CD4-positive, alpha-beta T cell treated with Interleukin-4 for 1 hour (primary cell): ENCODE measurements at places on chromosomes 16 and 17.

DNA sequence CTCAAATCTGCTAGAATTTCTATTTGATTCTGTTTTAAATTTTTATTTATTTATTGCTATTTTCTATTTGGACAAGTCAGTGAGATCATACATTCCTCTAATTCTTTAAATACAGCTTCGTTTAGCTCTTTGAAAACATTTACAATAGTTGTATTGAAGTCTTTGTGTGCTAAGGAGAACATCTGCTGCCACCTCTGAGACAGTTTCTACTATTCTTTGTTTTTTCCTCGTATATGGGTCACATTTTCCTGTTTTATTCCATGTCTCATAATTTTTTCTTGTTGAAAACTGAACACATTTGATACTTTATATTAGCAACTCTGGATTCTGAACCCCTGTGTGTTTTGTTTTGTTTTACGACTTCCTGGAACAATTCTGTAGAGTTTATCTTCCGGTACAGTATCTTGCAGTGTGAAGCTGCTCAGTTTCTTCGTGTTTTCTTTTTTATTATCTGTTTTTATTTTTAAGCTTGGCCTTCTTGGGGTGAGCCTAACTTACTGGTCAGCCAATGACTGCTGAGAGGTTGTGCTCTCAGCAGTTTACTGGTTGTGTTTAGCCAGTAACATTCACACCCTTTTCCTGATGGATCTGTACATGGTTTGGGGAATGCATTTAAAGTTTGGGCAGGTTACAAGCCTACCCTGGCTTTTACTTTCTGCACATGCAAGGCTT is 99.0 kb downstream of the CA4 start:
- DNase-seq, result no peak

DNA sequence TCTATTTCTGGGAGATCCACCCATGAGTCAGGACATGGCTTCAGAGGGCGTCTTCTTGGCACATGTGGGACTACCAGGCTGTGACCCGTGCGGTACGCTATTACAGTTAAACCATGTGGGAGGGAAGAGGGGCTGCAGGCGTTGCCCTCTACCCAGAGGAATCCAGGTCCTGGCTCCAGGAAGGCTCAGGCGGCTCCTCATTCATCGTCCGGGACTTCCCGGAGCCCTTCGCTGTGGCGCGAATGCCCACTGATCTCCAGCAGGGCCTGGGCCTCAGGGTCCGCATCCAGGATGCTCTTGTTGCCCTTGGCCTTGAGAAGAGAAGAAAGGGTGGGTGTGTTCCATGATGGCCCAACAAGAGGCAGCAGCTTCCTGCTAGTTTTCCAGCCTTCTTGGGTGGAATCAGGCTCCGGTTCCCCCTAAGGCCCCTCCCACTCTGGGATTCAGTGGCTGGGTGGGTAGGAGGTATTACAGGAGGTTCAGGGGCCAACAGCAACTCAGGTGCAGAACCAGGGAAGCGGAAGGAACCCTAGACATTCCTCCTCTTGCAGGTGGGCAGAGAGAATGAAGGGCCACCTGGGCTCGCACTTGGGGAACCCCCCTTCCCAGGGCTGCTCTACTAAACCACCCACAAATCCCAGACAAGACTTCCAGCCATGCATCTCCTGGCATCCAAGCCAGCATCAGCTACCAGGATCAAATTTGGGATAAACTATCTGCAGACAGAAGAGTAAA is 24.6 kb downstream of the MEAK7 start:
- DNase-seq, result no peak

GRCh38 chr16:66099306-66099705 is 267.2 kb upstream of the CDH5 start:
- no peak for DNase-seq

GRCh38 chr16:30534368-30535105 is at the start of gene ZNF747:
TSS of gene ZNF747 (minus strand) at chr16:30534858. CDS start at chr16:30534679, 179 bp downstream.
- DNase-seq, result peak; percentile 91

DNA sequence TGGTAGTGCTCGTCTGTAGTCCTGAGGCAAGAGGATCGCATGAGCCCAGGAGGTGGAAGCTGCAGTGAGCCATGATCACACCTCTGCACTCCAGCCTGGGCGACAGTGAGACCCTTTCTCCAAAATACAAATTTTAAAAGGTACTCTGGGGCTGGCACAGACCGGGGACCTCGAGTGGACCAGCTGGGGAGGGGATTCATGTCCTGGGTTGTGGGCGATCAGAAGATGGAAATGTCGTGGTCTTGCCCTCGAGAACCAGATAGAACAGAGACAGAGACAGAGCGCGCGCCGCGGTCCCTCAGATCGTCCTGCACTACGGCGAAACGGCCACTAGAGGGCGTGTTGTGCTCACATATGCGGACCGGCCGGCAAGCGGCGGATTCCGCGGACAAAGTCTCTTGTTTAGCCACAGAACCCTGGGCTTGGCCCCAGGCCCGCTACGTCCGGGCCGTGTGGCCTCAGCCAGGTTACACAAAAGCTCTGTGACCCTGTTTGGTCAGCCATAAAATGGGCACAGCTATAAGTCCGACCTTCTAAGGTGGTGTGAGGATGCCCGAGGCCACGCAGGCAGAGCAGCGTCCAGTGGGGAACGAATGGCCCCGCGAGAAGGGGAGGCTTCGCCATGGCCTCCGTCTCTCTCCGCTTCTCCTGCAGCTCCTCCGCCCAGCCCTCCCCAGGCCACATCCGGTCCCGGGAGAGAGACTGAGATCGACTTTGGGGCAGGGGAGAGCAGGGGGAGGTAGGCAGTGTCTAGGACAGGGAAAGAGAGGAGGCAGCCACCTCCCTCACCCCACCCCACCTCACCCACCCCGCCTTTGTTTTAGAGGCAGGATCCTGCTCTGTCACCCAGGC is 14.6 kb upstream of the SBK1 start:
- DNase-seq, result peak; percentile 87

GRCh38 chr17:19361944-19362276 is 613 bp downstream of the B9D1 start:
- no peak for DNase-seq

DNA sequence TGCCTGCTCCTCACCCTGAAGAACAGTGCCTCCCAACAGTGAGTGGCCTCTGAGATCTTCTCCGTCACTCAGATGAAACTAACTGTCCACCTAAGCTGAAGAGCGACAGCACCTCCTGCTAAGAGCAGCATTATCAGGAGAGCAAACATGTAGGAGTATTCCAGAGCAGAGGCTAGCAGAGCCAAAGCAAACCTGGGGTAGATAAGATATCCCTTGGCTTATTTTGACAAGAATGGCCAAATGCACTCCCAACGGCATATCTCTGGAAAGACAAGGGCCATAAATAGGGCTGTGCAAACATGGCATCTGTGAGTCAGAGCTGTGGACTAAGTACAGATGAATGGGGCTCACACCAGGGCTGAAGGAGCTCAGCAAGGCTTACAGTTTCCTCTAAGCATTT is 96.3 kb downstream of the NDEL1 start:
- no peak for DNase-seq

DNA sequence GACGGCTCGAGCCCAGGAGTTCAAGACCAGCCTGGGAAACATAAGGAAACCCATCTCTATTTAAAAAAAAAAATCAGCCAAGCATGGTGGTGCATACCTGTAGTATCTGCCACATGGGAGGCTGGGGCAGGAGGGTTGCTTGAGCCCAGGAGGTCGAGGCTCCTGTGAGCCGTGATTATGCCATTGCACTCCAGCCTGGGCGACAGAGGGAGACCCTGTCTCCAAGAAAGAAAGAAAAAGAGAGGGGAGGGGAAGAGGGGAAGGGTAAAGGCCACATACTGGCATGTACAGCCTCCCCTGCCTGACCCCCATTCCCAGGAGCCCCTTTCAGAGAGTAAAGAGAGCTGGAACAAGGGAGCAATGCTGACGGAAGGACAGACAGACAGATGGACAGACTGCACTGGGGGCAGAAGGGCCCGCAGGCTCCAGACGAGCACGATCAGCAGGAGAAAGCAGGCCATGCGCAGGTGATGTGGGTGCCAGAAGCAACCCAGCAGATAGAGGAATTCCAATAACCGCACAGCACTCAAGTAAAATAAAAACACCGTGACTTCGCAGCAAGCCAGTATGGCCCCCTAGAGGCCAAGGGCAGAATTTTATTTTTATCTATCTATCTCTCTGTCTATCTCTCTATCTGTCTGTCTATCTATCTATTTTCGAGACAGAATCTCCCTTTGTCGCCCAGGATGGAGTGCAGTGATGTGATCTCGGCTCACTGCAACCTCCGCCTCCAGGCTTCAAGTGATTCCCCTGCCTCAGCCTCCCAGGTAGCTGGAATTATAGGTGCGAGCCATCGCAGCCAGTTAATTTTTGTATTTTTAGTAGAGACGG is 27.1 kb upstream of the SNN start:
- peak; percentile 63 for DNase-seq

- no peak for DNase-seq
Observed at GRCh38 chr16:65991149-65991701, 375.3 kb upstream of the CDH5 start.

DNA sequence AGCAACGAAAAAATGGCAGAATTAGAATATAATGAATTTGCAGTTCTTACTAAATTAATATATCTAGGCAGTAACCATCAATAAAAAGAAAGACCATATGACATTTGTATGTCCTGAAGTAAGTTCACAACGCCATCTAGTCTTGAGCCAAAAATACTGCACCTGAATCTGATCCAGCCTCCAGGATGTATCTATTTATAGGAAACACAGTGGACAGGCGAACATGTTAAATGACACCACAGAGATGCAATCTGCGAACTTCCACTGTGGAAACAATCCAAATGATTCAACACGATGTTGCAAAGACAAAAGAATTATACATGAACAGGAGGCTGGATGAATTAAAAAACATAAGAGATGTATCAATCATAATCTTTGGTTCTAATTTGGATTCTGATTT is 197.6 kb downstream of the CDH13 start:
- no peak for DNase-seq

- no peak for DNase-seq
Observed at GRCh38 chr16:14303182-14303618, 232.1 kb downstream of the MRTFB start.

DNA sequence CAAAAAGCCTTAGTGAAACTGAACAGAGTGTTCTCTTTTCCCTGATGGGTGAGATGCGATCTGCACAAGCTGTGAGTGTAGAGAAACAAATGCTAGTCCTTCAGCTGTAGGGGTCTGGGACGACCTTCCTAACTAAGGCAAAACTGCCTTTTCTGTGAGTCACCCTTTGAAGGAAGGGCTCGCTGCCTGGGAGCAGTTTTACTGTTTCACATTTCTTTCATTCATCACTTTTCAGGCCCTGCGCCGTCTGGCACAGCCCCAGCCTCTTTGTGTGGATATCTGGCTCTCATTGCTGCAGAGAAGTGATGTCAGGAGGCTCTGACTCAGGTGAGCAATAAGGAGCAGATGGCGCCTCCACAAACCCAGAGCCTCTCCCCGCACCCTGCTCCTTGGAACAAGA is 57.4 kb downstream of the HS3ST3A1 start:
- no peak for DNase-seq

- no peak for DNase-seq
Observed at GRCh38 chr16:86584726-86585721, 6.7 kb downstream of the FOXL1 start.

GRCh38 chr16:85857406-85857805 is 41.6 kb upstream of the IRF8 start:
- no peak for DNase-seq

- no peak for DNase-seq
Observed at GRCh38 chr17:77535435-77535834, 394.7 kb downstream of the SEC14L1 start.

GRCh38 chr16:67673712-67674580 is 7.3 kb downstream of the C16orf86 start:
- no peak for DNase-seq

GRCh38 chr17:68452724-68453290 is 4.5 kb downstream of the WIPI1 start:
- DNase-seq, result no peak

GRCh38 chr17:57975044-57975443 is 13.0 kb downstream of the VEZF1 start:
- DNase-seq, result no peak

- no peak for DNase-seq
Observed at GRCh38 chr16:6132121-6132520, 1034.5 kb upstream of the EEF2KMT start.

- DNase-seq, result no peak
Observed at GRCh38 chr17:36942019-36942599, 4.8 kb downstream of the LHX1 start.

DNA sequence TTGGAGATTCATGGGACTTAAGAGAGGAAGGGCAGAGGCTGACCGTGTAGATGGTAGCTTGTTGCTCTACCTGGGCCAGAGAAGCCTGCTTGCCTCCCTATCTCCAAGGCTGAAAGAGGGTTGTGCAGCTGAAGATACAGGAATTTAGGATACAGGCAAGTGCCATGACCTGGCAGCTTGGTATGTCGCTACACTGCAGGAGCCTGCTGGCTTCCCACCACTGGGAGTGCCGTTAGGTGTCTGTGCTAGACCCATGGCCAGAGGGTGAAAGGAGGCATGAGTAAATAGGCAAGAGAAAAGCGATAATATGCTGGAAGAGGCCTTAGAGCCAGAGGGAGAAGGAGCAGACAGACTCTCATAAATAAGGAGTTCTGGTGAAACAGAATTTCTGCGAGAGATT is 10.6 kb downstream of the NAA60 start:
- DNase-seq, result no peak

DNA sequence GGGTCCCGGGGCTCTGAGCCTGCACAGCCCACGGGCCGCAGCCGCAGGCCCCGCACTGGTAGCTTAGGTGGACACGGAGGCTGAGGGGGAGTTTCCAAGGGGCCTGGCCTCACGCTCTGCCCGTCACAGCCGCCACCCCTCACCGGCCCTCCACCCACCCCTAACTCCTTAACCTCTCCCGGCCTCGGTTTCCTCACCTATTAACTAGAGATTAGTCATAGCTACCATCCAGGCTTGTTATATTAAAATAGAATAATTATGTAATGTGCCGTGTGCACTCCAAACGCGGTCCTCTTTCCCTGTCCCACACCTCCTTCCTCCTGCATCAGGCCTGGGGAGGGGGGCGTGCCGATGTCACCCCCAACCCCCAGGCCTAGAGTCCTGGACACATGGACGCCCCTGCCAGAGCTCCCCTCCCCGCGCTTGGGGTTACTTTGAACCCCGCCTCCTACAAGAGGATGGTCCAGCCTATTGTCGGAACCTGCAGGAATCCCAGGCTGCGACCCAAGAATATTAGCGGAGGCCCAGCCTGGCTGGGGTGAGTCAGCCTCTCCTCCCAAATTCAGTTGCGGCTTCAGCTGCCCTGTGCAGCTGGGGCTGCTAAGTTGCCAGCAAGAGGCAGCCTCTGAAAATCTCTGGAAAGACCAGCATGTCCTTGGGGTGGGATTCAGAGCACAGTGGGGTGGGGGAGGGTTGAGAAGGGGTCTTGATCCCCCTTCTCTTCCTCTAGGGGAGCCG is 17.3 kb downstream of the SOCS3 start:
- no peak for DNase-seq

DNA sequence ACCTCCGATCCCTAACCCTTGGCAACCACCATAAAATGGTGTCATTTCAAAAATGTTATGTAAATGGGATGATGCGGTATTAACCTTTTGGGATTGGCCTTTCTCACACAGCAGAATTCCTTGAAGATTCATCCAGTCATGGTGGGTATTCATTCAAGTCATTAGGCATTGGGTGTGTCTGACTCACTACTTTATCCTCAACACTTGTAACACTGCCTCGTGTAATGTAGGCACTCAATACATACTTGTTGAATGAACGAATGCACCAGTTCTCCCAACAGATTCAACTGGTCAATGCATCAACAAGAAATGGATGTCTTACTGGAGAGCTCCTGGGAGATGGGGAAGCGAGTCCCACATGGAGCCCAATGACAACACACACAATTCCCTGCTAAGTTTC is 21.8 kb upstream of the GAN start:
- no peak for DNase-seq
